ENCODE measurements at places on chromosomes 1 and 21. TPM values are rescaled to one million over a fixed set of nuclear protein-coding genes. Genes with fewer than 3 reads are reported as not detected.

TRIM45 gene
- 15.3 TPM for total RNA-seq

NOS1AP gene
- total RNA-seq, result 5.0 TPM

RALGPS2 gene
- total RNA-seq, result 13.7 TPM

REG4 gene
- not detected for total RNA-seq

IFFO2 gene
- total RNA-seq, result 5.0 TPM
